ENCODE measurements at places on chromosomes 1 and 21. TPM values are rescaled to one million over a fixed set of nuclear protein-coding genes. Genes with fewer than 3 reads are reported as not detected.
A peak's percentile ranks its signal among the peaks of the same experiment; 100 is the strongest.

DNA sequence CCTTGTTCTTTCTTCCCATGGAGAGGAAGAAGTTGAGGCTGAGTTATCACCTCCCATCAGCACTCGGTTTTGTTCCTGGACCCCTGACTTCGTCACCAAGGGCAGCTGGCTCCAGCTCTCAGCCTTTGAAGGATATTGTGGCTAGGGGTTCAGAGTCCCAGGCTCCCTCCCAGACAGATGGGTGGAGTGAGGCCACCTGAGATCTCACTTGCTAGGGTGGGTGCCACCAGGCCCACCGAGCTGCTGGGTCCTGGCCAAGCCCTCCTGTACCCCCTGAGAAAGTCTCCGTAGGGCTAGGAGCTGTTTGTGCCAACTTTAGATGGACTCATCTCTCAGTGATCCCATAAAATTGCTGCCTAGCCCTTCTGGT is 6.9 kb downstream of the MX2 start:
- H3K4me3 ChIP-seq = peak overlapping the region; percentile 14
- H3K4me1 ChIP-seq = peaks cover 39% of the 10 kb centered on the region
- H3K27ac ChIP-seq = peak overlapping the region; percentile 80
- no peaks in the 10 kb centered on the region for H3K27me3 ChIP-seq
- H3K36me3 ChIP-seq = no peaks in the 10 kb centered on the region
- DNase-seq = no peak

FCRL4 gene
- total RNA-seq = not detected

DNA sequence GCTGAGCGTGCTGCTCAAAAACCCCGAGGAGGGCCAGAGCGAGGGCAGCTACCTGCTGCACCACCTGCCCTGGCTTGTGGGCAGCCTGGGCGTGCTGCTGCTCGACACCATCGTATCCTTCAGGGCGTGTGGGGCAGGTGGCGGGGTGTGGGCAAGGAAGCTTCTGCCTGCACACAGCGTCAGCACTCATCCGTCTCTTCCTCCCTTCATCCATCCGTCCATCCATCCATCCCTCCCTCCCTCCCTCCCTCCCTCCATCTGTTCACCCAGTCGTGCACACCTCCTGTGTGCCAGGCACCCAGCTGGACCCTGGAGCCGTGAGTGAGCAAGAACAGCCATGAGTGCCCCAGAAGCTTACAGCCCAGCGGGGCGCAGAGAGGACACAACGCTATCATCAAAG is 15.2 kb downstream of the SLC66A1 start:
- peaks cover 43% of the 10 kb centered on the region for H3K36me3 ChIP-seq
- no peak overlapping the region for H3K4me3 ChIP-seq
- no peaks in the 10 kb centered on the region for H3K27me3 ChIP-seq

- no peaks in the 10 kb centered on the region for H3K36me3 ChIP-seq
- no peak overlapping the region for H3K27ac ChIP-seq
Observed at GRCh38 chr1:33880305-33880704, 16.4 kb downstream of the HMGB4 start.

- no peak overlapping the region for H3K27ac ChIP-seq
- H3K27me3 ChIP-seq = no peaks in the 10 kb centered on the region
- H3K4me1 ChIP-seq = peaks cover 12% of the 10 kb centered on the region
- no peaks in the 10 kb centered on the region for H3K36me3 ChIP-seq
- DNase-seq = no peak
Observed at GRCh38 chr1:214215583-214215982, 65.4 kb upstream of the SMYD2 start.

PALMD gene
- 39.5 TPM for total RNA-seq
